T-cell (primary cell): ENCODE measurements at places on chromosomes 13 and 19.

- no peaks in the 10 kb centered on the region for H3K4me1 ChIP-seq
- no peak overlapping the region for H3K27ac ChIP-seq
- no peaks in the 10 kb centered on the region for H3K27me3 ChIP-seq
- H3K36me3 ChIP-seq, result no peaks in the 10 kb centered on the region
- H3K4me3 ChIP-seq, result no peak overlapping the region
- DNase-seq, result no peak
Observed at GRCh38 chr13:108425056-108425455, 155.5 kb downstream of the TNFSF13B start.

DNA sequence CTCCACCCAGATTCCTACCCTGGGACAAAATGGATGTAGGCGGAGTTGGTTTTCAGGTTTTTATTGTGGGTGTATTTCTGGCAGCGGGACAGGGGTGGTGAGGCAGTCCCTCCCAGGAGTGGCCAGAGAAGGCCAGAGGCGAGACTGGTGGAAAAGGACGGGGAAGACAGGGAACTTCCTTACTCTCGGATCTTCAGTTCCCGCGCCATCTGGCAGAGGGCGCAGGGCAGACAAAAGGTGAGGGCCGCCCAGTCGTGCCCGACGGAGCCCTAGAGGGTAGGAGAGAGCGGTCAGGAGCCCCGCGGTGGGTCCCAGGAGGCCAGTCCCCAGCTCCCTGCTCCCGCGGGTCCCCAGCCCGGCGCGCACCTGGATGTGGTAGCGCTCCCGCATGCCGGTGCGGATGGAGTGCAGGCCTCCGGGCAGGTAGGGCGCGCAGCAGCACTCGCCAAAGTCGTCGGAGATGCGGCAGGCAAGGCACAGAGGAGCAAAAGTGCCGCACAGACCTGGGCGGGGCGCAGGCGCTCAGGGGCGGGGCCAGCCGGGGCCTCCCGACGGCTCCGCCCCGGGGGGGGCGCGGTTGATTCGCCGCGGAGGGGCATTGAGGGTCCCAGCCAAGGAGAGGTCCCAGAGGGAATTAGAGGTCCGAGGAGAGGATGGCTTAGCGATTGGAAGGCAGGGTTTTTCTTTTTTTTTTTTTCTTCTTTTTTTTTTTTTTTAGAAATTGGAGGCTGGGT is 3.0 kb downstream of the CNFN start:
- peaks cover 12% of the 10 kb centered on the region for H3K4me1 ChIP-seq
- peak; percentile 36 for DNase-seq
- no peak overlapping the region for H3K27ac ChIP-seq
- peak overlapping the region; percentile 38 for H3K4me3 ChIP-seq

DNA sequence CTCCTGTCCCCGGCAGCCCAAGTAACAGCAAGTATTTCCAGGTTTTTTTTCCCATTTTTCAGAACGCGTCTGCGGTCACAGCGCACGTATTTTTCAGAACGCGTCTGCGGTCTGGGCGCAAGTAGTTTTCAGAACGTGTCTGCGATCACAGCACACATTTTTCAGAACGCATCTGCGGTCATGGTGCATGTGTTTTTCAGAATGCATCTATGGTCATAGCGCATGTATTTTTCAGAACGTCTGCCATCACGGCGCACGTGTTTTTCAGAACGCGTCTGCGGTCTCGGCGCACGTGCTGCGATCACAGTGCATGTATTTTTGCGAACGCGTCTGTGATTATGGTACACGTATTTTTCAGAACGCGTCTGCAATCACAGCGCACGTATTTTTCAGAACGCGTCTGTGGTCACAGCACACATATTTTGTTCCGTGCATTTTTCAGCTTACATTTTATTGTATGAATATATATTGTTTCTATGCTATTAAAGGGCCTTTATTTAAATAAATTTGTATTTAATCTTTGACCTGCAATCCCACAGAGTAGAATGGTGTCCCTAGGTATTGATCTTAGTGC is 19.7 kb downstream of the ATP4B start:
- peaks cover 39% of the 10 kb centered on the region for H3K4me1 ChIP-seq
- no peak for DNase-seq
- H3K4me3 ChIP-seq, result no peak overlapping the region
- no peaks in the 10 kb centered on the region for H3K27me3 ChIP-seq
- H3K27ac ChIP-seq, result no peak overlapping the region
- H3K36me3 ChIP-seq, result peaks cover 60% of the 10 kb centered on the region

DNA sequence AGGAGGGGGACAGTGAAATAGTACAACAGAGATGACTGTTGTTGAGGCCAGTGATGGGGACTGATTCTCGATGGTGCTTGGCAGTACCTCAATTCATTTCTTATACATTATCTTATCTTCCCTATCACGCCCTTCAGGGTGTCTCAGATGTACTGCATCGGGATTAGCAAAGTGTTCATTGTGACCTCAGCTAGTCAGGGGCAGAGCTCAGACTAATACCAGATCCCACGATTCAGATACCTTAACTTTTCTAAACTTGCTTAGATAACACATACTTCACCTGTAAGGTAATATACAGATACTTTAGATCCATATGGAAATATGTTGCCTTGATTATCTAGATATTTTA is 720.6 kb downstream of the EFNB2 start:
- no peak overlapping the region for H3K4me3 ChIP-seq
- DNase-seq, result no peak
- H3K27me3 ChIP-seq, result no peaks in the 10 kb centered on the region
- H3K4me1 ChIP-seq, result no peaks in the 10 kb centered on the region
- H3K36me3 ChIP-seq, result no peaks in the 10 kb centered on the region

- no peaks in the 10 kb centered on the region for H3K4me1 ChIP-seq
- DNase-seq, result no peak
- no peak overlapping the region for H3K4me3 ChIP-seq
- no peaks in the 10 kb centered on the region for H3K27me3 ChIP-seq
Observed at GRCh38 chr19:56980906-56981305, 138.9 kb upstream of the USP29 start.

- no peak overlapping the region for H3K27ac ChIP-seq
- no peaks in the 10 kb centered on the region for H3K27me3 ChIP-seq
- no peaks in the 10 kb centered on the region for H3K36me3 ChIP-seq
- H3K4me1 ChIP-seq, result no peaks in the 10 kb centered on the region
Observed at GRCh38 chr13:110125157-110125556, 181.8 kb downstream of the COL4A1 start.

- peaks cover 2% of the 10 kb centered on the region for H3K4me1 ChIP-seq
- no peak overlapping the region for H3K4me3 ChIP-seq
- no peak overlapping the region for H3K27ac ChIP-seq
- no peaks in the 10 kb centered on the region for H3K36me3 ChIP-seq
Observed at GRCh38 chr13:43122791-43123190, 99.4 kb downstream of the DNAJC15 start.

GRCh38 chr19:37896180-37896579 is 10.2 kb downstream of the WDR87 start:
- no peak for DNase-seq

DNA sequence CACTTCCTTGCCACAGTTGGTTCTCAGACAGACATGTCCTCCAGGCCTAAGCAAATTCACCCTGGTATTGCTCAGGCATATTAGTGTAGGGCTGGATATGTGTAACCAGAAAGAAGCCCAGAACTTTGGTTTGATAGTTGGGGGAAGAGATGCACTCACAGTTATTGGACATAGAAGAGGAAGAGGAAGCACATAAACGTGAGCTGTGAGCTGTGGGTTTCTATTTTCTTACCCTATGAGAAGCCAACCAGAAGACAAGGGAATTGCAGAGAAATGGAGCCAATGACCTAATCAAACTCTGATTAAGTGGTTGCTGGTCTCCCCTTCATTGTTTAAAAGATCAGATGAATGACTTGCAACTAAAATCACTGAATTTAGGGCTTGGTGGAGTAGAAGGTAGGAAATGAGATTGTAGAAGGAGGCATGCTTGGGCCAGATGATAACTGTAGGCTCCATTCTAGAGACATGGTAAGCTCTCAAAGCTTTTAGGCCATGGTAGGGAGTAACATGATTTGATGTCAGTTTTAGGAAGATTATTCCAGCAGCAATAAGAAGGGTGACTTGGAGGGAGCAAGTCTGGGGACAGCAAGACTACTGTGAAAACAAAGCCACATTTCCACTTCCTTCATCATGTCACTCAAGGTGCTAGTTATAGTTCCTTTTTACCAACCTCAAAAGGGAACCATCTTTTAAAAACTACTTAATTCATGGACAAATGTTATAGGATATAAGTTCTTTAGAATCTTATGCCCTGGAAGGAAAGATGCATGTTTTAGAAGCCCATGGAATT is 24.1 kb upstream of the WDFY2 start:
- H3K4me3 ChIP-seq, result no peak overlapping the region
- H3K27me3 ChIP-seq, result no peaks in the 10 kb centered on the region
- H3K27ac ChIP-seq, result no peak overlapping the region

DNA sequence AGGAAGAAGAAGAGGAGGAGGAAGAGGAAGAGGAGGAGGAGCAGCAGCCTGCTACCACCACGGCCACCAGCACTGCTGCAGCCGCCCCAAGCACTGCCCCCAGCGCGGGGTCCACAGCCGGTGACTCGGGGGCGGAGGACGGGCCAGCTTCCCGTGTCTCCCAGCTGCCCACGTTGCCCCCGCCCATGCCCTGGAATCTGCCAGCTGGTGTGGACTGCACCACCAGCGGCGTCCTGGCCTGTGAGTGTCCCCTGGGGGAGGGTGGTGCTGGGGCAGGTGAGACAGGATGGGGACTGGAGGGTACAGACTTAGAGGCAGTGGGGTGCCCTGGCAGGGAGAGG is 11.4 kb downstream of the SCAF1 start:
- peaks cover 46% of the 10 kb centered on the region for H3K36me3 ChIP-seq
- H3K4me3 ChIP-seq, result no peak overlapping the region
- no peaks in the 10 kb centered on the region for H3K4me1 ChIP-seq
- DNase-seq, result no peak
- H3K27me3 ChIP-seq, result no peaks in the 10 kb centered on the region

GRCh38 chr19:50889638-50890037 is 16.4 kb downstream of the KLK2 start:
- H3K4me1 ChIP-seq, result no peaks in the 10 kb centered on the region
- DNase-seq, result no peak
- H3K36me3 ChIP-seq, result no peaks in the 10 kb centered on the region
- no peak overlapping the region for H3K27ac ChIP-seq
- H3K4me3 ChIP-seq, result no peak overlapping the region

DNA sequence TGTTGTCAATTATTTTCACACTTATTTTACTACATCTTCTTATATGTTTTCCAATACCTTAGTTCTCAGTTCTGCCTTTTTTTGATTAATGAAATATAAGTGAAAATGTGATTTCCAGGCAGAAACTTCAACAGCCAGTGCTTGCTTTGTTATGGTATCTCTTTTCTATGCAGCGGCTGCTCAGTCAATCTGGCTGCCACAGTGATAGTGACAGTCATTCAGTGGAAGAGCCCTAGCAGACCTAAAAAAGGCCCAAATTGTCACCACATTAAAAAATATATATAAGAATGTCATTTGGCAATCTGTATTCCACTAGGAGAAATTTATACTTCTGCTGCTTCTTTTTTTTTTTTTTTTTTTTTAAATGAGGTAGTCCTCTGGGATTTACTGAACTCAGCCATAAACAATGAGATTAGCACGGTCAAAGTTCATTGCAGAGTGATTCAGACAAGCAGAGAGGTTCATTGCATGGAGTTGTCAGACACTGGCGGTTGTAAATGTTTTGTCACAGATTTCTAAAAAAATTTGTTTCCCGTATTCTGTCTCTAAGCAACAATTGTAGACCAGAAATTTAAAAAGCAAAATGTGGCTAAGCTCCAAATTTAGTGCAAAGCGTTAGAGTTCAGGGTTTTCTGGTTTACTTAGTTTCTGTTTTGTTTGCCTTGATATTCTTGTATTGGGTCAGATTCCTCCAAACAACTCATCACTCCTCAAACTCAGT is 94.7 kb upstream of the PRR20A start:
- no peak overlapping the region for H3K27ac ChIP-seq
- H3K4me1 ChIP-seq, result no peaks in the 10 kb centered on the region
- H3K4me3 ChIP-seq, result no peak overlapping the region
- no peaks in the 10 kb centered on the region for H3K27me3 ChIP-seq

- H3K36me3 ChIP-seq, result no peaks in the 10 kb centered on the region
- no peak for DNase-seq
- H3K4me3 ChIP-seq, result no peak overlapping the region
- H3K27ac ChIP-seq, result no peak overlapping the region
- no peaks in the 10 kb centered on the region for H3K4me1 ChIP-seq
- H3K27me3 ChIP-seq, result no peaks in the 10 kb centered on the region
Observed at GRCh38 chr13:34360702-34361101, 542.8 kb downstream of the RFC3 start.

DNA sequence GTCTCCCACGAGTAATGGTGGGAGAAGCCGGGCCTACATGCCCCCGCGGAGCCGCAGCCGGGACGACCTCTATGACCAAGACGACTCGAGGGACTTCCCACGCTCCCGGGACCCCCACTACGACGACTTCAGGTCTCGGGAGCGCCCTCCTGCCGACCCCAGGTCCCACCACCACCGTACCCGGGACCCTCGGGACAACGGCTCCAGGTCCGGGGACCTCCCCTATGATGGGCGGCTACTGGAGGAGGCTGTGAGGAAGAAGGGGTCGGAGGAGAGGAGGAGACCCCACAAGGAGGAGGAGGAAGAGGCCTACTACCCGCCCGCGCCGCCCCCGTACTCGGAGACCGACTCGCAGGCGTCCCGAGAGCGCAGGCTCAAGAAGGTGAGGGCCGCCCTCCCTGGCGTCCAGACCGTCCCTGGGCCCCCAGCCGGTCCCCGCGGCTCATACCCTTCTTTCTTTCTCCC is 1.4 kb upstream of the USF2 start:
- peak overlapping the region; percentile 70 for H3K27ac ChIP-seq
- H3K4me3 ChIP-seq, result peak overlapping the region; percentile 67

DNA sequence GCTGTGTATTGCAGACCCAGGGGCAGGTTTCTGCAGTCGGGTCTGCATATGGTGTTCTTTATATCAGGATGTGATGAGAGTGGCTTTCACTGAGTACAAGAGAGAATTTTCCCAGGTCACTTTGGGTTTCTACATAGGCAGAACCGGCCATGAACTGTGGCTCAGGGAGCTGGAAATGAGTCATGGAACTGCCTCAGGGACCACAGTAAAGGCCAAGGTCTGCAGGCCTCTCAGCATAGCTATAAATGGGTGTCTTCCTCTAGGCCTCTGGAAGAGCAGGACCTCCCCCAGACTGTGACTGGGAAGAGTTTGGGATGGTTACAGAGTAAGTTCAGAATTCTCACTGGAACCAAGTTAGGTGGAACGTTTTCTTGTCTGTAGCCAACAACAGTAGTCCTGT is 51.8 kb upstream of the ZNF681 start:
- DNase-seq, result no peak
- no peaks in the 10 kb centered on the region for H3K36me3 ChIP-seq
- no peaks in the 10 kb centered on the region for H3K27me3 ChIP-seq
- H3K4me1 ChIP-seq, result no peaks in the 10 kb centered on the region
- no peak overlapping the region for H3K4me3 ChIP-seq
- H3K27ac ChIP-seq, result no peak overlapping the region

DNA sequence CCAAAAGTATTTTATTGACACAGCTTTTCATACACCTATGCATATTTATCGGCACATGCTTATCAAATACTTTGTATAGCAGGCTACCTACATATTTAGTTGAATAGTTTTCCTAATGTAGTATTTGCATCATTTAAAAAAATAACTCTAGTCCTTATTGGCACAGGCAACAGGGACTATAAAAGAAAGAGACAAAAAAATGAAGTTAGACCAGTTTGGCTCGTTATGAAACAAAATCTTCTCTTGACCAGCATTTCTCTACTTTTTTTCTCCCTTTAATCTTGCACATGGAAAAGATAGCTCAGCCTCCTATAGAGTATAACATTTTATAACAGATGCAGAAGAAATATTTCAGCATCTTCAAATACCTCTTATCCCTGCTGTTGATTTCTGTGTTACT is 794.8 kb upstream of the MIR17HG start:
- H3K27me3 ChIP-seq, result no peaks in the 10 kb centered on the region
- no peak overlapping the region for H3K27ac ChIP-seq

GRCh38 chr13:107452833-107453232 is 762.5 kb downstream of the LIG4 start:
- H3K27ac ChIP-seq, result no peak overlapping the region
- no peak overlapping the region for H3K4me3 ChIP-seq
- H3K4me1 ChIP-seq, result no peaks in the 10 kb centered on the region
- DNase-seq, result no peak
- no peaks in the 10 kb centered on the region for H3K36me3 ChIP-seq
